H1 (cell line): ENCODE measurements at places on chromosomes 2 and 18.

DNA sequence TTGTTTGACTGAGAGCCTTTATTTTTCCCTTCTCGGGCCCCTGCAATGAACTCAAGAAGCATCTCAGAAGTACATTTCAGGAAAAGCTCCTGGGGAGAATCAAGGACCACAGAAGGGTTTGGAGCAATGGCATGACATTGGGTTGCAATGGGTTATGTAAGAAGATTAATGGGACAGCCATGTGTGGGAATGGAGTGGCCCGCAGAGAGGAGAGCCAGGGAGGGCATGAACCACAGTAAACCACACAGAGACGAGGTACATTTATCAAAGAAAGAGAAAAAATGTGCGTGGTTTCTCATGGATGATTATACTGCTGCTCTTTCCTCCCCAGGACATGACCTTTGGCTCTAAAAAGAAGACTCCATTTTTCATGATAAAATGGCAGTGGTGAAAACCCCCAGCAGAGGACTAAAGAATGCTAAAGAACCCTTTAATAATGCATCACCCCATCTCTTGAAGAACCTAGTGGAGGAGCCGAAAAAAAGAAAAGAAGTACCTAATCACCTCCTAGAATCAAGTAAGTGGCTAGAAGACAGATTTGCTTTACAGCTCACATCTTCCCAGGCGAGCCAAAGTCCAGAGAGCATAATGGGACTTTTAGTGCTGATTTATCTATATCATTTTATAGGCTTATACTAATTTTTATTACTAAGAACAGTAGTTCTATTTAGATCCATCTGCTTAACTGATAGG lies 1.7 kb downstream of the CFAP221 start:
- no peak overlapping the region for H3K4me3 ChIP-seq
- no peak for DNase-seq
- no peaks in the 10 kb centered on the region for H3K4me1 ChIP-seq
- peaks cover 8% of the 10 kb centered on the region; the same call in 1 of the 2 replicates for H3K27me3 ChIP-seq
- H3K27ac ChIP-seq, result no peak overlapping the region
- H3K36me3 ChIP-seq, result no peaks in the 10 kb centered on the region

GRCh38 chr2:54878182-54878581 lies 154.7 kb downstream of the EML6 start:
- DNase-seq, result no peak
- no peaks in the 10 kb centered on the region for H3K4me1 ChIP-seq
- H3K27ac ChIP-seq, result no peak overlapping the region
- no peaks in the 10 kb centered on the region for H3K36me3 ChIP-seq
- no peak overlapping the region for H3K4me3 ChIP-seq
- H3K27me3 ChIP-seq, result no peaks in the 10 kb centered on the region

GRCh38 chr2:145303536-145303935 lies 783.6 kb upstream of the ZEB2 start:
- H3K4me3 ChIP-seq, result no peak overlapping the region
- H3K36me3 ChIP-seq, result no peaks in the 10 kb centered on the region
- H3K4me1 ChIP-seq, result no peaks in the 10 kb centered on the region
- DNase-seq, result no peak

- no peak overlapping the region for H3K27ac ChIP-seq
- DNase-seq, result no peak
- H3K36me3 ChIP-seq, result no peaks in the 10 kb centered on the region
- H3K27me3 ChIP-seq, result no peaks in the 10 kb centered on the region
- no peak overlapping the region for H3K4me3 ChIP-seq
Observed at GRCh38 chr2:8598295-8599165, 83.3 kb upstream of the ID2 start.

- no peak overlapping the region for H3K27ac ChIP-seq
- H3K27me3 ChIP-seq, result no peaks in the 10 kb centered on the region
- no peak for DNase-seq
- no peaks in the 10 kb centered on the region for H3K36me3 ChIP-seq
Observed at GRCh38 chr2:160838147-160838546, 322.1 kb upstream of the TANK start.

DNA sequence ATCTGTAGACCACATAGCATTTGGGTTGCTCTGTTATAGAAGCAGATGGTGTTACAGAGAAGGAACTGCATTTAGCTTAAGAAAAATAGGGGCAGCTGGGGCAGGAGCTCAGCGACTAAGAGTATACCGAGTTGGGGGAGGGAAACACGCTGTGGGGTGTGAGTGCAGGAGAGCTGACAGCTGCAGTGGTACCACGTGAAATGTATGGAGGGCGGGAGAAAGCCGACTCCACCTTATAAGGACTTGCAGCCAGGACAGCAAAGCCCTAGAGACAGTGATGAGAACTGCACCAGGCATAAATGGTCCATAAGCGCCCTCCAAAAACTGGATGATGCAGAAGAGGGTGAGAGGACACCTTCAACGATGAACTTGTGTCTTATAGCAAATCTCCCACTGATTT lies 237.6 kb downstream of the PRKCE start:
- no peaks in the 10 kb centered on the region for H3K4me1 ChIP-seq
- no peak overlapping the region for H3K27ac ChIP-seq
- no peak for DNase-seq
- H3K27me3 ChIP-seq, result no peaks in the 10 kb centered on the region

DNA sequence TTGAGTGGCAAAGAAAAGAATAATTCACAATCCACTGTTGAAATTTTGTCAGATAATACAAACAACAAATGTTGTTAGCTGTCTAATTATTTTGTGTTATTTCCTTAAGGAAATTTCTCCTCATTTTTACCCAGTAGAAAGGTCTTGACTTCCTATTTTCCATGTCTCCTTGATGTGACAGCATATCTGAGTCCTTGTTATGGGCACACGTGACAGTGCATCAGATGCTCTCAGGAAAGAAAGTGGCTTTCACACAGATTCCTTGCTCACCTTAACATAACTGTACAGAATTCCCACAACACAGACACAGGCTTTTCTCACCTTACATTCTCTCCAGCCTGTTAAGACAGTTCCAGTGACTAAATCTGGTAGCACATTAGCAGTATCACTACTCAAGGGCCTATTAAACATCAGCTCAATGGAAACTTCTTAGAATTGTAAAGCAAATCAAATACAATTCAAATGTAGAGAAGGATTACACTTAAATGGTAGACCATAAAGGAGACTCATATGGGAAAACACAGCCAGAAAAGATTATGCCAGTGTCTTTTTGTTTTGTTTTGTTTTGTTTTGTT lies 30.2 kb upstream of the GPR55 start:
- H3K27ac ChIP-seq, result no peak overlapping the region
- H3K4me1 ChIP-seq, result peaks cover 2% of the 10 kb centered on the region; the same call in 1 of the 2 replicates
- H3K4me3 ChIP-seq, result no peak overlapping the region
- no peaks in the 10 kb centered on the region for H3K36me3 ChIP-seq

DNA sequence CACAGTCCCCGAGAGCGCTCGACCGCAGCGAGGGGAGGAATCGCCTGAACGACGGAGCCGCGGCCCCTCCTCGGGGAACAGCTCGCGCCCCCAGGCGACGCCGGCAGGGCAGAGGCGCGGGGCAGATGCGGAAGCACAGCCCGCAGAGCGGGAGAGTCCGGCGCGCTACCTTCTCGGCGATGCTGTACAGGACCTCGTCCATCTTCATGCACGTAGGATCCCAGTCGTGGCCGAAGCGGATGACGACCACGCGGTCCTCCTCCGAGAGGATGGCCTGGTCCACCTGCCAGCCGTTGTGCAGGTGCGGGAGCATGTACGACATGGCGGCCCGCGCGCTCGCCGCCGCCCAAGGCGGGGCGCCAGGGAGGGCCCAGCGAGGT lies 302 bp downstream of the TXNL4A start:
- H3K4me3 ChIP-seq, result peak overlapping the region; percentile 94
- H3K27me3 ChIP-seq, result no peaks in the 10 kb centered on the region
- peaks cover 27% of the 10 kb centered on the region for H3K36me3 ChIP-seq
- H3K27ac ChIP-seq, result peak overlapping the region; percentile 87

GRCh38 chr18:41594582-41594981 lies 360.5 kb upstream of the PIK3C3 start:
- no peak overlapping the region for H3K27ac ChIP-seq
- no peaks in the 10 kb centered on the region for H3K27me3 ChIP-seq
- no peak for DNase-seq
- H3K4me3 ChIP-seq, result no peak overlapping the region

DNA sequence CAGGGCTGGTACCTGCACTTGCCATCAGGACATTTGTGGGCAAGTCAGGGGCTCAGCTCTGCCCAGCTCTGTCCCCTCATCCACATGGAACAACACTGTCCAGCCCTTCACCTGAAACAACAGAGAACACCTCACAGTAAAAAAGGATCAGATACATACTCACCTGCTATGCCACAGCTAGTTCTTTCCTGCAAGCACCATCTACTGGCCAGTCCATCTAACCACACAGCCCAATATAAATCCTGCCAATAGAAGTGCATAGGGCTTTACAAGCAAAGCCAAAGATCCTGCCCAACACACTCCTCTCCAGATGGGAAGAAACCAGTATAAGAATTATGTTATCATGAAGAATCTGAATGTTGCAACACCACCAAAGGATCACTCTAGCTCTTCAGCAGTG lies 52.2 kb upstream of the GALNT13 start:
- H3K36me3 ChIP-seq, result no peaks in the 10 kb centered on the region
- no peaks in the 10 kb centered on the region for H3K4me1 ChIP-seq
- no peaks in the 10 kb centered on the region for H3K27me3 ChIP-seq
- no peak for DNase-seq
- H3K4me3 ChIP-seq, result no peak overlapping the region
- no peak overlapping the region for H3K27ac ChIP-seq

- H3K27me3 ChIP-seq, result no peaks in the 10 kb centered on the region
- no peak overlapping the region for H3K4me3 ChIP-seq
- DNase-seq, result no peak
- no peaks in the 10 kb centered on the region for H3K4me1 ChIP-seq
- H3K36me3 ChIP-seq, result no peaks in the 10 kb centered on the region
- no peak overlapping the region for H3K27ac ChIP-seq
Observed at GRCh38 chr2:145007093-145007959, 487.4 kb upstream of the ZEB2 start.

GRCh38 chr2:102764083-102764482 lies 2.3 kb downstream of the TMEM182 start:
- DNase-seq, result no peak
- no peaks in the 10 kb centered on the region for H3K4me1 ChIP-seq
- no peak overlapping the region for H3K4me3 ChIP-seq
- no peak overlapping the region for H3K27ac ChIP-seq

GRCh38 chr2:7209757-7210555 lies 292.7 kb downstream of the RNF144A start:
- H3K27ac ChIP-seq, result no peak overlapping the region
- no peaks in the 10 kb centered on the region; the same call in 1 of the 2 replicates for H3K27me3 ChIP-seq
- H3K36me3 ChIP-seq, result no peaks in the 10 kb centered on the region
- no peak overlapping the region for H3K4me3 ChIP-seq
- H3K4me1 ChIP-seq, result peaks cover 1% of the 10 kb centered on the region; the same call in 1 of the 2 replicates
- no peak for DNase-seq

GRCh38 chr18:67977067-67977616 lies 460.6 kb upstream of the DSEL start:
- no peak overlapping the region for H3K4me3 ChIP-seq
- no peaks in the 10 kb centered on the region for H3K36me3 ChIP-seq
- no peaks in the 10 kb centered on the region for H3K4me1 ChIP-seq

DNA sequence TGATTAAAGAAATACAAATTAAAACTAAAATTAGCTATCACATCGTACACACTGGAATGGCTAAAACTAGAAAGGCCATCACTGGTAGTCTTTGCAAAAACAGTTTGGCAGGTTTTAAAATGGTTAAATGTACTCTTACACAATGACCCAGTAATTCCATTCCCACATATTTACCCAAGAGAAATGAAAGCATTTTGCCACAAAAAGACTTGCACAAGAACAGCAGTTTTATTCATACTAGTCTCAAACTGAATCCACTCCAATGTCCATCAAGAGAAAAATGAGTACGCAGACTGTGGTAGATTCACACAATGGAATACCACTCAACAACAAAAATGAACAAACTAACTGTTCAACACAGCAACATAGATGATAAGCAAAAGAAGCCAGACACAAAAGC lies 29.1 kb downstream of the SP140L start:
- H3K4me3 ChIP-seq, result no peak overlapping the region
- no peak overlapping the region for H3K27ac ChIP-seq
- DNase-seq, result no peak
- no peaks in the 10 kb centered on the region for H3K4me1 ChIP-seq

GRCh38 chr2:105869341-105869740 lies 124.6 kb downstream of the NCK2 start:
- no peaks in the 10 kb centered on the region for H3K27me3 ChIP-seq
- peaks cover 10% of the 10 kb centered on the region for H3K4me1 ChIP-seq
- H3K27ac ChIP-seq, result no peak overlapping the region
- H3K4me3 ChIP-seq, result no peak overlapping the region
- no peaks in the 10 kb centered on the region for H3K36me3 ChIP-seq
- DNase-seq, result no peak

GRCh38 chr18:24153397-24153796 lies 14.5 kb downstream of the CABYR start:
- no peaks in the 10 kb centered on the region for H3K4me1 ChIP-seq
- peaks cover 10% of the 10 kb centered on the region for H3K36me3 ChIP-seq
- DNase-seq, result no peak

- no peak for DNase-seq
- no peaks in the 10 kb centered on the region for H3K27me3 ChIP-seq
- H3K4me1 ChIP-seq, result no peaks in the 10 kb centered on the region
Observed at GRCh38 chr18:31591113-31591512, 564 bp upstream of the TTR start.

DNA sequence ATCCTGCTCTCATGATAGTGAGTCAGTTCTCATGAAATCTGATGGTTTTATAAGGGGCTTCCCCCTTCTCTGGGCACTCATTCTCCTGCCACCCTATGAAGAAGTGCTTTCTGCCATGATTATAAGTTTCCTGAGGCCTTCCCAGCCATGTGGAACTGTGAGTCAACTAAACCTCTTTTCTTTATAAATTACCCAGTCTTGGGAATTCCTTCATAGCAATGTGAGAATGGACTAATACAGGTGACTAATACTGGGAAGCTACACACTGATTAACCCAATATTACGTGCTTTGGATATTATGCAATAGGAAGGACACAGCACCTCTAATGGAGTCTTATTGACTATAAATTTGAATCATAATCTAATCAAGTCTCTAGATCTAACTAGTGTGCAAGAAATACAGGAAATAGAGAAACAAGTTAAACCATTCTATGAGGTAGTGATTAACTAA lies 107.2 kb upstream of the ETAA1 start:
- H3K27me3 ChIP-seq, result no peaks in the 10 kb centered on the region
- H3K4me3 ChIP-seq, result no peak overlapping the region
- H3K27ac ChIP-seq, result no peak overlapping the region
- H3K4me1 ChIP-seq, result no peaks in the 10 kb centered on the region

DNA sequence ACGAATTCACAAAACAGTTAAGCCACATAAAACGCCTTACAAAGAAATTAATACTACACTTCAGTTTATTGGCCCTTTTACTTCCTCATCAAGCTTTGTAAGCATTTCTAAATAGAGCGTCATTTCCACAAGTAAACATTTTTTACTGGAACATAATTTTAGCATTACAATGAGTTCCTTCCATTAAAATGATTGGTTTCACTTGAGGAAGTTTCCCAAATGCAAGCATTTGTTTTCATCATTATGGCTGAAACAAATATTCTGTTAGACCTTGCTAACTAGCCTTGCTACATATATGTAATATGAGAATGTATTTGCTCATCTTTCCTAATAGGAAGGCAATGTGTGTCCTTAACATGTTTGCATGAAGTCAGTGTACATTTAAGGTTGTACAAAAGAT lies 579.1 kb downstream of the IRS1 start:
- H3K27me3 ChIP-seq, result no peaks in the 10 kb centered on the region
- H3K27ac ChIP-seq, result no peak overlapping the region
- H3K36me3 ChIP-seq, result no peaks in the 10 kb centered on the region
- H3K4me1 ChIP-seq, result no peaks in the 10 kb centered on the region
- no peak overlapping the region for H3K4me3 ChIP-seq

- no peaks in the 10 kb centered on the region for H3K36me3 ChIP-seq
- H3K27ac ChIP-seq, result no peak overlapping the region
- no peaks in the 10 kb centered on the region for H3K27me3 ChIP-seq
- H3K4me1 ChIP-seq, result no peaks in the 10 kb centered on the region
- no peak overlapping the region for H3K4me3 ChIP-seq
- DNase-seq, result no peak
Observed at GRCh38 chr2:85978883-85979780, 90.3 kb upstream of the ST3GAL5 start.
